Caco-2 (cell line): ENCODE measurements at places on chromosomes 4 and X. TPM values are rescaled to one million over a fixed set of nuclear protein-coding genes. Genes with fewer than 3 reads are reported as not detected.
A peak's percentile ranks its signal among the peaks of the same experiment; 100 is the strongest.

DNA sequence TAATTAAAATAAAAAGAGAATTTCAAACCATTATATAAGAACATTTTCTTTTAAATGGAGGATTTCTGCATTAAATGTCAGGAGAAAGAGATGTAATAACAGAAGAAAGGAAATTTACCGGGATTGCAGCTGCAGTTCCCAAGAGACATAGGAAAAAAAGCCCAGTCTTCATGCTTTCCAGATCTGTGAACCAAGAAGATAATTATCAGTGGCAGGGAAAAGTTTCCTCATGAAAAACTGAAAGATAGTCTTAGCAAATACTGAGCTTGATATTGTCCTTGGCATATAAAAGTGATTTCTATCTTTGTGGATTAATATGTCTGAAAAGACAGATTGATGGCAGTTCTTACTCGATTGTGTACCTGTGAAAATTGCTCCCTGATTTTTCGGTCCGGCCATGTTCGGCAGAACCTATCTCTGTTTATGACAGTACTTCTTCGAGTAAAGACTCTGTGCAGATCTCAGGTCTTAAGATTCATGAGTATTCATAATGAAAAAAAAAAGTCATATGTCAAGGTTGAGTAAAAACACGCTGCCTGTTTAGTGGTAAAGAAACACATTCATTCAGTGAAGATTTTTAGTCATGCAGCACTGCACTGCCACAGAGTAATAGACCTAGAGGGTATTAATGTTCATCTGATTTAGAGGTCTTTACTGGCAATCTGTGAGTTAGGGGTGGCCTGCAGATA, 29.6 kb downstream of the SPARCL1 start:
- no peak for DNase-seq

GRCh38 chrX:65894133-65894532, 145.7 kb downstream of the VSIG4 start:
- no peak for DNase-seq

GRCh38 chrX:86002076-86002896, 45.1 kb downstream of the CHM start:
- peak; percentile 77 for DNase-seq

DNA sequence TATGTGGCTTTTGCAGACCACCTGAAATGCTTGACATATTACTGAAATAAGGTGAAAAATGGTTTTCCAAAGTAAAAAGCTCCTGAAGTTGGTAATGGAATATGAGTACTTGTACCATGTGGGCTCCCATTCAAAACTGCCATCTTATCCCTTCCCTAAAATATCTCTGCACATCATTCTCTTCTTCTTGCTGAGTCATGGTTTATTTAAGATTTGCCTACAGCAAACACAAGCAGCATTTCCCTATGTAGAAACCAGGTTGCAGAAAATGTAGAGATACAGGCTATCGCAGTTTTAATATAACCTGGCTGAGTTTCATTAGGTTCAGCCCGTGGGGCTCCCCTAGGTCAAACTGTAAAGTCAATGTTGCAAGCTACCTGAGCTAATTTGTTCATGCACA, 270.1 kb downstream of the NLGN4X start:
- no peak for DNase-seq

GRCh38 chr4:184448141-184448540, 26.2 kb downstream of the IRF2 start:
- DNase-seq: no peak

DNA sequence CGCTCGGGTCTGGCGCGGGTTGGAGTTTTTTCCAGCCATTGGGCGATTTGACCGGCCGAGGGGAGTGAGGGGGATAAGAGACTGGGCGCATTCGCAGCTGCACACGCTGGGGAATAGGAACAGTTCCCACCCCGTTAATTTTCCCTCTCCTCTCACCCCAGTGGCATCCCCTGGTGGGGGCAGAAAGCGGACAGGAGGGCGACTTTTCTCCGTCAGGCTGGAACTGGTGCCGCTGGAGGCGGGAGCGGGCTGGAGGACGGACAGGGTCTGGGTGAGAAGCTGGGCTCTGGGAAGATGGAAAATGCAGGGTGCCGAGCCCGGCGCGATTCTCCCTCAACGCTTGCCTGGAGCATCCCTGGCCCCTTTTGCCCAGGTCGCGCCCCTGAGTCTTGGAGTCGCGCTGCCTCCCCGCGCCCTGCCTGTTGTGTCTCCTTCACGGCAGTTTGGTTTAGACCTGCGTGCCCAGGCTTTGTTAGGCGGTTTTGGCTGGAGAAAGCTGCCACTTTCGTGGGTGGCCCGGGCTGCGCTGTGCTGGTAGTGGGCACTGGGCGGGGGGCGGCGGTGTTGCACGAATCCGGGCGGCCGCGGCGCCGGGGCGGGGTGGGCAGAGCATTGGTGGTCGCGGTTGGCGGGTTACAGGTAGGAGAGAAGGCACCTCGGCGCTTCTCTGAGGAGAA, 2.0 kb downstream of the ADGRL3 start:
- DNase-seq: no peak

DNA sequence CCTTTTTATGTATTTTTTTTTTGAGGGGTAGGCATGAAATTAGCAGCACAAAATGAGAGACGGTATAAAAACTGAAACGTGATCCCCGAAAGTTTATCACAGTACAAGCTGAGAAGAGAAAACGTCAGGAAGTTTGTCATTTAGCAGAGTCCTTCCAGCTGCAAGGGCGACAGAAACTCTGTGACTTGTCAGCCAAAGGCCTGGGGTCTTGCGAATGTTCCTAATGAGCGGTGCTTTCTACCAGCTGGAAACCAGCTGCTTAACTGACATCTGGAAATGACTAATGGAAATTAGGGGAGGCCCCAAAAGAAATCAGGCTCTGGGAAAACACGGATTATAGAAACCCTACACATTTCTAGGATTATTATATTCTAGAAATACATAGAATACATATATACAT, 66.5 kb downstream of the CHRNA9 start:
- DNase-seq: no peak

GRCh38 chr4:5921101-5921980, 28.5 kb upstream of the CRMP1 start:
- DNase-seq: no peak

GRCh38 chr4:138389976-138390685, 148.0 kb upstream of the SLC7A11 start:
- DNase-seq: no peak

GRCh38 chr4:26984896-26985295, 124.3 kb downstream of the STIM2 start:
- DNase-seq: no peak

DNA sequence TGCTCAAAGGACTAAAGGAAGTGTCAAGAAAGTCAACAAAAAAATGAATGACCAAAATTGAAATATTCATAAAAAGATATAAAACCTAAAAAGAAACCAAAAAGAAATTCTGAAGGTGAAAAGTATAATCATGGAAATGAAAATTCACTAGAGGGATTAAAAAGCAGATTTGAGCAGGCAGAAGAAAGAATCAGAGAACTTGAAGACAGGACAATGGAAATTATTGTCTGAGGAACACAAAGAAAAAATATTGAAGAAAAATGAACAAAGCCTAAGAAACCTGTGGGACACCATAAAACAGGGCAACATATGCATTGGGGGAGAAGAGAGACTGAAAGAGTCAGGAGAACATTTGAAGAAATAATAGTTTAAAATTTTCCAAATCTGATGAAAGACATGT, 9.9 kb upstream of the SPON2 start:
- DNase-seq: no peak

GRCh38 chrX:119190091-119190681, 45.9 kb upstream of the PGRMC1 start:
- DNase-seq: no peak

DNA sequence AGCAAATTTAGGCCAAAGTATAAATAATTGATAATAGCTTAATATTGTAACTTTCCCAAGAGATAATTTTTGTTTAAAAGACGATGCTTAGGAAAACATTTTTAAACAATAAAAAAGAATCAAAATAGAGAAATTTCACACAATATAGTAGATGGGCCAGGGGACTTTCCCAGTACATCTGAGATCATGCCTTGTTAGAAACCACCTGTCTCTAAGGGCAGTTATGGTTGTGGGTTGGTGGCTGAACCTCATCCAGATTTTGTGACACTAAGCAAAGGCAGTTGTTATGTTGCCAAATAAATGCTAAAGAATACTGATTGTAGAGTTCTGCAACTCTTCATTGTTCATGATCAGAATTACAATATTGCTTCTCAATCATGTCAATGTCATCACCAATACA, 270.6 kb downstream of the BANK1 start:
- no peak for DNase-seq

- DNase-seq: no peak
Observed at GRCh38 chrX:119618439-119618838, 12.2 kb upstream of the NKRF start.

- DNase-seq: no peak
Observed at GRCh38 chr4:27643101-27643500, 782.5 kb downstream of the STIM2 start.

- DNase-seq: no peak
Observed at GRCh38 chr4:189941005-189941450, 356 bp downstream of the FRG1 start.

GRCh38 chr4:3477750-3478430, 14.8 kb downstream of the DOK7 start:
- DNase-seq: no peak

- DNase-seq: no peak
Observed at GRCh38 chr4:6417516-6418050, 54.8 kb downstream of the PPP2R2C start.

GRCh38 chr4:187798385-187798784, 197.2 kb upstream of the ZFP42 start:
- no peak for DNase-seq

- DNase-seq: no peak
Observed at GRCh38 chr4:185656467-185656931, 121.2 kb upstream of the PDLIM3 start.

GRCh38 chr4:8185295-8185694, 13.8 kb upstream of the SH3TC1 start:
- no peak for DNase-seq

DNA sequence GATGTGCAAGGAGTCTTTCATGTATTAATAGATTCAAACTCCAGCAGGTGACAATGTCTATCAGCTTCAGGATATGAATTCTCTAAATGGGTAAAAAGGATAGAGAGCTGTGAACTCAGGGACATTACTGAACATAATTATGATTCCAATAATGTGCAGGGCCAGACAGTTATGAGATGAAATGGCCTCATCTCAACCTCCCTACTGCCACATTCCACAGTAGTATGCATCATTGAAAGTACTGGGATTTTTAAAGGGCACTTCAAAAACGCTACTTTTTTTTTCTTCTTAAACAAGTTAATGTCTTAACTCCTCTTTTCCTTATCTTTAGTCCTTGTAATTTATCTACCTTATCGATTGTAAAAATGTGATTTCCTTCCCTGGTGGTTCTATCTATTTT, 202.0 kb downstream of the APBB2 start:
- no peak for DNase-seq

- no peak for DNase-seq
Observed at GRCh38 chr4:119010909-119011606, 122.4 kb downstream of the SYNPO2 start.

Gene UGT2B11
- 0.35 TPM in 1 of 2 replicates, not detected in the other for total RNA-seq

Gene MSANTD1
- 0.93 and 0.95 TPM in 2 replicates for total RNA-seq

Gene DKK2
- total RNA-seq: not detected in 2 replicates

Gene P2RY4
- total RNA-seq: 0.18 TPM in 1 of 2 replicates, not detected in the other

Gene F8A2
- not detected in 2 replicates for total RNA-seq

Gene ANAPC4
- total RNA-seq: 24.9 and 32.3 TPM in 2 replicates

Gene SPANXN3
- total RNA-seq: not detected in 2 replicates

Gene OPRPN
- not detected in 2 replicates for total RNA-seq

Gene CTAG1B
- not detected in 2 replicates for total RNA-seq

Gene ENOX2
- total RNA-seq: 7.0 and 11.4 TPM in 2 replicates

Gene NAA11
- total RNA-seq: not detected in 2 replicates

Gene KCTD8
- total RNA-seq: not detected in 2 replicates

Gene RHOXF1
- not detected in 2 replicates for total RNA-seq

Gene GAGE2A
- total RNA-seq: not detected in 2 replicates

Gene PF4V1
- total RNA-seq: not detected in 2 replicates

Gene BMP2K
- 45.6 and 48.2 TPM in 2 replicates for total RNA-seq

Gene NOX1
- 13.2 and 15.7 TPM in 2 replicates for total RNA-seq

Gene TRPC5OS
- not detected in 2 replicates for total RNA-seq
